ENCODE measurements at places on chromosomes 11 and 22.

- DNase-seq = no peak
Observed at GRCh38 chr11:40513281-40513680, 946.2 kb downstream of the LRRC4C start.

GRCh38 chr11:102293873-102294601, 23.2 kb upstream of the BIRC3 start:
- no peak for DNase-seq

DNA sequence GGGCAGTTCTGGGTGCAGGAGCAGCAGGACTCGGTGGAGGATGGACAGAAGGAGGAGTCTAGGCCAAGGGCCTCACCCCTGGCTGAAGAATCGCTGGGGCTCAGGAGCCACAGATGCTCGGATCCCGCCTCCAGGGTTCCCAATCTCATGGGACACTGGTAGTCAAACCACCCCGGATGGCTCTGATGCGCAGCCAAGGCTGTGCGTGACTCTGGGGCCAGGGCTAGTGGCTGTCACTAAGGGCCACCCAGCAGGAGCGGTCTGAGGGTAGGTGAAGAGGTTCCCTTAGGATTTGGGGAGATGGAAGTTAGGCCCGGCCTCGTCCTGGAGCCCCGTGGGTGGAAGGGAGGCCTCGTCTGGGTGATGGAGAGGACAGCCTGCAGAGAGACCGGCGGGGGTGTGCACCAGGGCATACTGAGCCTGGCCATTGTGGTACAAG, 300.6 kb downstream of the TBC1D22A start:
- DNase-seq = no peak

DNA sequence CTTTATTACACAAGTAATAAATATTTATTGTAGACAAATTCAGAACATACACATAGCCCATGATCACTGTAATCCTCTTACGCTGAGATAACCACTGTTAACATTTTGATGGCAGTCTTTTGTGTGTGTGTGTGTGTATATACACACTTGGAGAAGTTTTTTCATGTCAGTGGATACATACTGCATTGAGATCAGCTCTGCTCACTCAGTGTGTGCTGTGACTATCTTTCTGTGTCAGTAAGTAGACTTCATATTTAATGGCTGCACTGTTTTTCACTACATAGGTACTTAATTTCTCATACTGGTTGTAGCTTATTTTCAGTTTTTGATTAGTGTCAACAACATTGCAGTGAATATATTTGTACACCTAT, 82.9 kb downstream of the FAM83F start:
- DNase-seq = no peak

DNA sequence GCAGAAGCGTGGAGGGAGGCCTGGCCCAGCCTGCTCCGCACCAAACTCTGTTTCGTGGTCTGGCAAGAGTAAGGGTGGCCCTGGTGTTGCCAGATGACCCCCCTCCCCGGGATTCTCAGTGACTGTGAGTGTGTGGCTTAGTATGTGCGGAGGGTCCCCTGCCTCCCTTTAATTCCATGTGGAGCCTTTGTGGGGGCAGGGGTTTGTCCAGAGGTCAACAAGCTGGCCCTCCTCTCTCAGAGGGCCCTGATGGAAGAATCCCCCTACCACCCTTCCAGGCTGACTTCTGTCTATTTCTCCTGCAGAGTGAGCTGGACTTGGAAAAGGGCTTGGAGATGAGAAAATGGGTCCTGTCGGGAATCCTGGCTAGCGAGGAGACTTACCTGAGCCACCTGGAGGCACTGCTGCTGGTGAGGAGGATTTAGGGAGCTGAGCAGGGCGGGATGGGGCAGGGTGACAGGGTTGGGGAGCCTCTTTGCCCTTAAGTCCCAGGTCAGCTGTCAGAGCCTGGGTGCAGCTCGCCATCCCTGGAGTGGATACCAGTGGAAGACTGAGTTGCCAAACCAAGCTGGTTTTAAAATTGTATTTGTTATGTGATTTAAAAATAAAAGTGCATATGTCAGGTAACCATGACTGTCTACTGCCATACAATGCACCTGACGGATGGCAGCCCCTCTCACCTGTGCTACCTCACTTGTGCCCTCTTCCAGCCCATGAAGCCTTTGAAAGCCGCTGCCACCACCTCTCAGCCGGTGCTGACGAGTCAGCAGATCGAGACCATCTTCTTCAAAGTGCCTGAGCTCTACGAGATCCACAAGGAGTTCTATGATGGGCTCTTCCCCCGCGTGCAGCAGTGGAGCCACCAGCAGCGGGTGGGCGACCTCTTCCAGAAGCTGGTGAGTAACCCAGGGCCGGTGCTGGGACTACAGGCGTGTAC, 80.6 kb downstream of the BCR start:
- DNase-seq = no peak

GRCh38 chr11:92206441-92206840, 18.2 kb upstream of the FAT3 start:
- DNase-seq = no peak

DNA sequence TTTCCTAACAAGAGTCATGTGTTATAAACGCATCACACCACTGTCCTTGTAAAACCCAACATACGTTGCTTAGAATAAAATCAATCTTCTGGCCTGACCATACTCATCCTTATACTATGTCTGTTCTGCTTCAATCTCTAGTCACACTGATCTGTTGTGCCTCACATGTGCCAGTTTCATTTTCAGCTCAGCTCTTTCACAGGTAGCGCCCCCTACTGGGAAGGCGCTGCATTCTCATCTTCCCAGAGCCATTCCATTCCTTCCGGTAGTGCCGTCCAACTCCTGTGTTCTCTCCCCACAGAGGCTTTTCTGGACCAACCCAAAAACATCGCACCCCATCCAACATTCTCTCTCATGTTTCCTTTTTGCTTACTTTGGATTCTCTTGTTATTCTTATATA, 22.2 kb downstream of the CASP5 start:
- DNase-seq = peak; percentile 28

- DNase-seq = no peak
Observed at GRCh38 chr22:44351037-44351436, 38.3 kb upstream of the SHISAL1 start.

GRCh38 chr11:69434471-69434931, 47.0 kb upstream of the LINC01488 start:
- no peak for DNase-seq

DNA sequence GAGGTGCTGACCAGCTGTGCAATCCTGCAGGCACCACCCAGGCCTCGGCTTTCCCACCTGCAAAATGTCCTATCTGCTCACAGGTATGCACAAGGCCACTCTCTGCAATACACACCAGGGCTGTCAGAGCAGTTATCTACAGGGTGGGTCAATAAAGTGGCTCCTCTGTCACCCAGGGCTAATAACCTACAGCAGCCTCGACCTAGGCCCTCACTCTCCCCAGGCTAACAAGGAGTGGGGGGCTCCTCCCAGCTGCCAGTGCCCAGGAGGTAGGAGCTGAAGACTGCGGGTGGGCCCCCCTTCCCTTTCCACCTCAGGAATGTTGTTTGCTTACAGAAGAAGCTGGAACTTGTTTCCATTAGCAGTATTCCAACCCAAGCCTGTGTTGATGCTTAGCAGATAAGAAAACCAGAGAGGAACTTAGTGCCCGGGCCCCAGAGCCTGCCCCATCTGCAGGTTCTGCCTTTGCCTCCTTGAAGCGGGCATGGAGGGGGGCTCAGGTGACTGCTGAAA, 26.8 kb downstream of the MYH9 start:
- DNase-seq = no peak

- no peak for DNase-seq
Observed at GRCh38 chr22:38707346-38707745, 1.6 kb downstream of the GTPBP1 start.

GRCh38 chr22:27992294-27993165, 73.5 kb upstream of the PITPNB start:
- no peak for DNase-seq

- no peak for DNase-seq
Observed at GRCh38 chr11:74634537-74634936, 42.2 kb downstream of the POLD3 start.

DNA sequence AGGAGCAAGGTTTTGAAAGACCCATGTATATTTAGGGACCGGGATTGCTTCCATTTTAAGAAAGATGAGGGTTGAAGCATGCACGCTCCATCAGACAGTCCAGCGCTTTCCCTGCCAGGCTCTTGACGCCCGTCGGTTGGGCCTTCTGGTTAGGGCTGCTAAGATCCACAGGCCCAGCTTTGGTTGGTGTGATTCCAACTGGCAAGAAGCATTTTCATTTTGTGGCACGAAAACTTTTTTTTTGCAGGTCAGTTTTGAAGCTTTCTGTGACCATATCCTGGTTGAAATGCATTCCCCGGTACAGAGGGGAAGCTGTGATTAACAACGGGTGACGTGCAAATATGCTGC, 34.3 kb upstream of the MPPED1 start:
- no peak for DNase-seq

DNA sequence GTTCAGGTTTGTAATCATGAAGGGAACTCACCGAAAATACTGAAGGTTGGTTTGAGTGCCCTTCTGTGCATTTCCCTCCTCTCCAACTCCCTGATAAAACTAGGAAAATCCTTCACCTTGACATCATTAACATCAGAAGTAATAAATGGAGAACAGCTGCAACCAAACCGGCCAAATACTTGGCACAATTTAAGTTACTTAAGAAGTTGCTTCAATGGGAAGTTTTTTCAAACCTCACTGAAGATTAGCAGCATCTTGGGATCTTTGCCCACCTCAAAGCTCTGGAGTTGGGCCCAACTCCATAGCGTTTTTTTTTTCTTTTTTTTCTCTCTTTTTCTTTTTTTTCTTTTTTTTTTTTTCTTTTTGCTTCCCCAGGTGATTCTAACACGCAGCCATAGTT, 784.8 kb downstream of the KCNA4 start:
- DNase-seq = no peak

- no peak for DNase-seq
Observed at GRCh38 chr11:119319136-119319699, 2.3 kb upstream of the MCAM start.

DNA sequence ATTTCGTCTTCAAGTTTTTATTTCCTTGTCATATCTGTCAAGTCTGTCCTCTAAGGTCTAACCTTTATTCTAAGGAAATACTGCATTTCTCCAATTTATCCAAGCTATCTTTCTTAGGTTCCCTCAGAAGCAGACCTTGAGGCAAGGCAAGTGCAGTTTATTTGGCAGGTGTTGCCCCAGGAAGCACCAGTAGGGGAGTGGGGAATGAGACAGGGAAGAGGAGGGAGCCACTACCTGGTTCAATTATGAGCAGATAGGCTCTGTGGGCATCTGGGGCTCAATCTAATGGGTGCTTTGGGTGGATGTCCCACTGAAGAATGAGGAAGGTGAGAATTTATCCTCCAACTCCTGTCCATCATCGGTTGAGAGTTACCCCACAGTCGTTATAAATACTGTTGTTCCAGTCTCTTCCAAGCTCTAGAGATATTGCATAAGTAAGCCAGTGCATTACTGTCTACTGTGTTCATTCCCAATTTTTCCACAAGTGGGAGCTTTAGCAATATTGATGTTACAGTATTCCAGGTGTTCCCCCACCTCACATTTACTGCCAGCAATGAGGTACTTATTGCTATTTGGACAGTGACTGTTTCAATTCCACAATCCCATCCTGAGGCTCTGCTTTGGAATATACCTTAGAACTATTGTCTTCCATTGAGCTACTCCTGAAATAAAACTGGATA, 154.9 kb upstream of the CEP126 start:
- DNase-seq = no peak

DNA sequence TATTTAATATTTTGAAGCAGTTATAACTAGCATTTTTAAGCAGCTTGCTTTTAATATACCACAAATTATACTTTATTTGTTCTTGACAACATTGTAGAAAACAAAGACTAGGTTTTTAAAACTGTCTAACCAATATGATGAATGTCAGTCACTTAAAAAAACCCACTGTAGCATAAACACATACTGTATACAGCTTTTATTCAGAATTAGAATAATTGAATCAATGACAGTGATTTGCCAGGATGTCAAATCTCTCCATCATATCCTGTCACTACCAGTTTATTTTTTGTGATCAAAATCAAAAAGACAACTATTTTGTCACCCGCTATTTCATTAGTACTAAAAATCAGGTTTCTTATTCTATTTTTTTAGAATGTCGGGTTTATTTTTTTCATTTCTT, 26.5 kb downstream of the PAX6 start:
- no peak for DNase-seq

DNA sequence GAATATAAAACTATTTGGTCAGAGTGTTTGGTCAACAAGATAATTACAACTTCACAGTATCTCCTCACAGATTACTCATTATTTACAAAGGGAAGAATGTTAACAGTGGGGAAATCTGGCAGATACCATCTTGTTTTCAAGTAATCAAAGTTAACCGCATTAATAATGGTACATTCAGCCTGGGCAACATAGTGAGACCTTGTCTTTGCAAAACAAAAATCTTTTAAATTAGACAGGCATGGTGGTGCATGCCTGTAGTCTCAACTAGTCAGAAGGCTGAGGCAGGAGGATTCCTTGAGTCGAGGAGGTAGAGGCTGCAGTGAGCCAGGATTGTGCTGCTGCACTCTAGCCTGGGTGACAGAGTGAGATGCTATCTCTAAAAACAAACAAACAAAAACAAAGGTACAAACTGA, 78.5 kb downstream of the ACER3 start:
- DNase-seq = no peak

DNA sequence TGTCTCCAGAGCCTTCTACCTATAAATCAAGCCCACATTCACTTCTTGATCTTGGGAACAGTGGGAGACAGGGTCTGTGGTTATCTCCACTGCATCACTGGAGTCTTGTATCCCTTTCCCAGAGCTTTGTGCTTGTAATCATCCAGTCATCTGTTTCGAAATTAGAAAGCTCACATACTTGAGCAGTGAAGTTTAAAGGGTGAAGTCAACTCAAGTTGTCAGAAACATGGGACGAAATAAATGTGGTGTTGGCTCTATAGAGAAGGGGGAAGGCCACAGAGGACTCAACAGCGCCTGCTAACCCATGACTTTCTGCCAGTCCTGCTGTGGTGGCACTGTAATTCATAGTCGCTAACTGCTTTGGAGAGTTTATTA, 197.5 kb downstream of the DBX1 start:
- DNase-seq = no peak

- no peak for DNase-seq
Observed at GRCh38 chr11:17593466-17594245, 46.6 kb downstream of the OTOG start.

- no peak for DNase-seq
Observed at GRCh38 chr11:47400768-47401279, 7.6 kb upstream of the SLC39A13 start.

- DNase-seq = no peak
Observed at GRCh38 chr11:9990221-9990973, 303.6 kb downstream of the SBF2 start.

DNA sequence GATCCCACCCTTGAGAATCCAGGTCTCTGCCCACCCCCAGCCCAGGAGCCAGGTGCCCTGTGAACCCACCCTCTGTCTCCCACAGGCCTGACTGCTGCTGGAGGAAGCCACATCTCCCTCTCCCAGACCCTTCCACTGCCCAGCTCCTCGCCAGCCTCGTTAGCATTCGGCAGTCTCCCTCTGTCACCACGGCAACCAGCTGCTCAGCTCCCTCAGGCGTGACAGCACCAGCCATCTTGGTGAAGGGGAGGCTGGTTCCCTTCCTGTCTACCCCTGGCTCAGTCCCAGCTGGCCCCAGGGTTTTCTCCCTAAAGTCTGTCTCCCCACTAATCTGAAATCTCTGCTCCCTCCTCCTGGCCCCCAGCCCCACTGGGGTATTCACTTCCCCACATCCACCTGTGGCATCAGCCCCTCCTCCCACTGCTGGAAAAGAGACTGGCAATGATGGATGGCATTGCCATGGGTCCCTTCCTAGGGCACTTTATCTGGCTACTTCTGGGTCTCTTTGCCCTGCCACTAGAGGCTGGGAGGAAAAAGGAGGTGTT, 28.1 kb downstream of the NRXN2 start:
- no peak for DNase-seq
